ENCODE measurements at places on chromosomes 1 and 21.

- DNase-seq, result no peak
Observed at GRCh38 chr1:23370709-23371584, 1.3 kb upstream of the ZNF436 start.

- DNase-seq, result no peak
Observed at GRCh38 chr1:71733121-71733520, 549.2 kb downstream of the NEGR1 start.

- no peak for DNase-seq
Observed at GRCh38 chr1:151370211-151370911, 2.1 kb downstream of the SELENBP1 start.

GRCh38 chr1:93151474-93151873 lies 28.7 kb downstream of the TMED5 start:
- DNase-seq, result no peak

GRCh38 chr1:205091043-205091740 lies 6.9 kb upstream of the TMEM81 start:
- no peak for DNase-seq

Measured in CD4-positive, alpha-beta T cell treated with Interleukin-17A for 1 hour (primary cell).